ENCODE measurements at places on chromosomes 2 and 18. TPM values are rescaled to one million over a fixed set of nuclear protein-coding genes. Genes with fewer than 3 reads are reported as not detected.

DNA sequence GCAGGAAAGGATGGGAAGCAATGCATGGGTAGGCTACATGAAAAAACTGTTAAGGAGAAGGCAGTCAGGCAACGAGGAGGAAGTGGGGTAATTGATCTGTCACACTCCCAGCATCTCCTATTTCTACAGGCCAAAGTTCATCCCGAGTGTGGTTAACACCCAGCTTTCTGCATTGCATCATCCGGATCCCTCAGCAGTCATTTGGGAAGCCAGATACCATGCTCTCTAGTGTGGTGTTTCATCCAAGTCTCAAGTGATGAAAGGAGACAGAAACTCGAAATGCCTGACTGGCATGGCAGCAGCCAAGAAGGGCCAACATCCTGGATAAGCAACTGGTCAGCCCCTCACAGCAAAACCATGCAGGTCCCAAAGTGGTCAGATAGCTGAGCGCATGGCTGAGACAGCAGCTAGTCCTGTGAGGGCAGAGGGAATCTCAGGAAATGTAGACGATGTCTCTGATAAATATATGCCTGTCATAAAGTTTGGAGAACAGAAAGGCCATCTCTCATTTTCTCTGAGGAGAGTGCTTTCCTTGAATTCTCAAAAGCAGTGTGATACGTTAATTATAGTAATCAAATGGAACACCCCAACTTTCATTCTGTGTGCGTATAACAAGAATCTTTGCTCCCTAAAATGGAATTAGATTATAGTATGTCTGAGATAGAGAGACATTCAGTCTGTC is 24.8 kb upstream of the HNRNPA3 start:
- no peak for DNase-seq
- H3K27ac ChIP-seq: no peak overlapping the region
- H3K36me3 ChIP-seq: no peaks in the 10 kb centered on the region
- no peaks in the 10 kb centered on the region for H3K4me1 ChIP-seq
- no peaks in the 10 kb centered on the region for H3K27me3 ChIP-seq
- no peak overlapping the region for H3K4me3 ChIP-seq

GRCh38 chr18:3447068-3447894 is 2.7 kb upstream of the TGIF1 start:
- peak; percentile 45 for DNase-seq
- H3K36me3 ChIP-seq: no peaks in the 10 kb centered on the region
- H3K27ac ChIP-seq: peak overlapping the region; percentile 97
- peaks cover 19% of the 10 kb centered on the region for H3K4me1 ChIP-seq
- H3K27me3 ChIP-seq: no peaks in the 10 kb centered on the region
- H3K4me3 ChIP-seq: peak overlapping the region; percentile 11

DNA sequence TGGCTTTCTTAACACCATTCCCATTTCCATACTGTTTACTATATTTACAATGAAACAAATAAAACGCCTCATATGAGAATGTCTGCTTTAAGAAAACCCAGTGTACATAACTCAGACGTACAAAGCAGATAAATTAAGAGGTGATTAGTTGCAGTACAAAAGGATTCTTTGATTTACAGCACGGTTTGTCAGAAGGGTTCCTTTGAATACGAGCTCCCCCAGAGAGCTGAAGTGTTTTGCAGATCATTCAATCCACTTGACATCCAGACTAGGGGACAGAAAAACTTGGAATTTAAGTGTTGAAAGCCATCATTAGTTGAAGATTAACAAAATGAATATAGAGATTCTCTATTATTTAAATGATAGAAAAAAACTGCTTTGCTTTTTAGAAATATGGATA is 72.5 kb downstream of the RAPGEF4 start:
- no peak overlapping the region for H3K27ac ChIP-seq
- no peaks in the 10 kb centered on the region for H3K4me1 ChIP-seq
- no peak overlapping the region for H3K4me3 ChIP-seq

DNA sequence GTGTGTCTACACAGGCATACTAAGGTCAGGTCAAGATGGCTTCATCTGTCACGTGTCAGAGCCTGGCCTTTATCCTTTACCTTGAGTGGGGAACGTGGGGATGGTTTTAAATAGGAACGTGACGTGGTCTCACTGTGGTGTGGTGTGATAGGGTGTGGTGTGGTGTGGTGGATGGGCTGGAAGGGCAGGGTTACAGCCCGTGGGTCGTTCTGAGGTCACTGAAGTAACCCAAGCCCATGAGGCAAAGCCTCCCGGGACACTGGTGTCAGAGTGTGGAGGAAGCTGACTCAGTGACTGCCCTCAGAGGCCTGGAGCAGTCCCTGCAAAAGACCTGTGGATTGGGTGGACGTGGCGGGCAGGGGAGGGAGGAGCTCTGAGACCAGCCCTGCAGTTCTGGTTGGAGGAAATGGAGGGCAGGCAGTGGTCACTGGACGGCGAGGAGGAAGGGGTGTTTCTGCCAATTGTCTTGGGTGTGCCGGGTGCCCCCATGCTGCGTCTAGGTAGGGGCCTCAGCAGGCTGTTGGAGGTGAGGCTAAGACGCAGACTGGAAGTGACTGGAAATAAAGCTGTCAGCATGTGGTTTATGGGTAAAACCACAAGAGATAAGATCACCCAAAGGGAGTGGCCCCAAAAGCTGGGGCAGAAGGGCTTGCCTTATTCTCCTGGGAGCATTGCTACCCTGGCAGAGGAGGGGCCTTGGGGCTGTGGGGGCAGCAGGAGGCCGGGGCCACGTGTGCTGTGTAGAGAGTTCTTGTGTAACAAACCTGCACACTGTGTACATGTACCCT is 84.8 kb downstream of the SH3RF3 start:
- H3K27me3 ChIP-seq: no peaks in the 10 kb centered on the region
- peak; percentile 46 for DNase-seq
- H3K4me1 ChIP-seq: peaks cover 17% of the 10 kb centered on the region
- H3K4me3 ChIP-seq: no peak overlapping the region
- H3K27ac ChIP-seq: no peak overlapping the region

GRCh38 chr2:142989273-142990204 is 112.1 kb downstream of the KYNU start:
- H3K36me3 ChIP-seq: no peaks in the 10 kb centered on the region
- DNase-seq: no peak
- no peak overlapping the region for H3K27ac ChIP-seq
- no peaks in the 10 kb centered on the region for H3K4me1 ChIP-seq

GRCh38 chr2:100416935-100417710 is at the start of gene CHST10:
TSS of gene CHST10 (minus strand) at chr2:100417668. CDS start at chr2:100406675, 10,993 bp downstream.
- H3K4me1 ChIP-seq: peaks cover 13% of the 10 kb centered on the region
- peak within 1 kb of the TSS; percentile 62 for H3K27ac ChIP-seq
- peak; percentile 50 for DNase-seq
- H3K4me3 ChIP-seq: peak within 1 kb of the TSS; percentile 46
- H3K36me3 ChIP-seq: no peaks in the 10 kb centered on the region

- peaks cover 69% of the 10 kb centered on the region for H3K4me1 ChIP-seq
- H3K27me3 ChIP-seq: no peaks in the 10 kb centered on the region
- H3K4me3 ChIP-seq: no peak overlapping the region
- peak overlapping the region; percentile 74 for H3K27ac ChIP-seq
These were observed 29.7 kb downstream of the DNMT3A start for GRCh38 chr2:25311865-25312575.

- peak; percentile 79 for DNase-seq
- no peaks in the 10 kb centered on the region for H3K4me1 ChIP-seq
- no peak overlapping the region for H3K4me3 ChIP-seq
- no peak overlapping the region for H3K27ac ChIP-seq
- H3K27me3 ChIP-seq: no peaks in the 10 kb centered on the region
These were observed 41.9 kb downstream of the TMEM247 start for GRCh38 chr2:46521215-46521683.

GRCh38 chr2:80510716-80511115 is 206.2 kb upstream of the LRRTM1 start:
- H3K4me3 ChIP-seq: no peak overlapping the region
- H3K27me3 ChIP-seq: no peaks in the 10 kb centered on the region
- H3K27ac ChIP-seq: no peak overlapping the region
- no peaks in the 10 kb centered on the region for H3K36me3 ChIP-seq
- no peak for DNase-seq

GRCh38 chr2:116717832-116718231 is 1096.7 kb upstream of the DDX18 start:
- H3K36me3 ChIP-seq: no peaks in the 10 kb centered on the region
- H3K4me3 ChIP-seq: no peak overlapping the region
- no peaks in the 10 kb centered on the region for H3K27me3 ChIP-seq
- no peaks in the 10 kb centered on the region for H3K4me1 ChIP-seq
- no peak for DNase-seq
- no peak overlapping the region for H3K27ac ChIP-seq

Gene UGT1A5
- not detected for total RNA-seq

Gene SCTR
- 183 TPM for total RNA-seq

Gene CHRNG
- total RNA-seq: not detected

Gene ARHGEF4
- 28.8 TPM for total RNA-seq

Gene RAB6C
- 0.52 TPM for total RNA-seq

Gene CRACDL
- total RNA-seq: 14.8 TPM
